ENCODE measurements at places on chromosomes 3 and 15.

DNA sequence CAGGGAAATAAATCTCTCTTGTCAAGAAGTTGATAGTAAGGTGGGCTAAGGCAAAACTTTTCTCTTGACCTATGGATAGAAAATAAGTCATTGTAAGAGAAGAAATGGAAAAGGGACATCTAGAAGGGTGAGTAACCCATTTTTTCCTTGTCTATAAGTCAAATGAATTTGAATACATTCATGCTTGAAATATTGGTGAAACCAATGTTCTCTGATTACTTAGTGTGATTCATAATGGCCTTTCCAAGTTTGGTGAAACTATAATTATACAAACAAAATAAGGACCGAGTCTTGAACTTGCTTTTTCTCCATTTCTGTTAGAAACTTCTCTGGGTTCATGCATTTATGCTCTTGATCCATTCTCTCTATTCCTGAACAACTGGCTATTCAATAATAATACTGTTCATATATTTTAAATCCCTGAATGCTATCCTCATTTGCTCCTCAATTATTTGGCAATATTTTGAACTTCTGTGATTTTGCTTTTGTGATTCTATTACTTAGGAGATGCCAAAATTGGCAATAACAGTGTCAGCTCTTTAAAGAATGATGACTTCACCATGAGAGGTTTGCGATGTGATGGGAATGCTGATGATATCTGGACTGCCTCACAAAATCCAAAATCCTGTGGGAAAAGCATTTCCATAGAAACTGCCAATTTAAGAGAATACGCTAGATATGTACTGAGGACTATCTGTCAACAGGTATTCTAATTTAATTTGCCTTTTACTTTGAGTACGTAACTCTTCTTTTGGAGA, 12.3 kb downstream of the P2RY12 start:
- no peak for DNase-seq

DNA sequence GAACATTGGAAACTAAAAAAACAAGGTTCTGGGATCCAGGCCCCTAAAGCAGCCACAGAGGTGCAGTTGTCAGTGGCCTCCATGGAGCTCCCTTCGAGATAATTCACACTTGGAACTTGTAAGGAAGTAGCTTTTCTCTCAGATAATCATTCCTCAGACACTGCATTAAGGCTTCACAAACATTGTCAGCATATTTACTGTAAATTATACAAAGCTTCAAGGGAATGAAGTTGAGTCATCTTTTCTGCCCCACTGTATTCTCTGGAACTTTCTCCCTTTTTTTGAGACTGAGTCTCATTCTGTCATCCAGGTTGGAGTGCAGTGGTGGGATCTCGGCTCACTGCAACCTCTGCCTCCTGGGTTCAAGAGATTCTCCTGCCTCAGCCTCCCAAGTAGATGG, 7.1 kb downstream of the BLOC1S6 start:
- no peak for DNase-seq

DNA sequence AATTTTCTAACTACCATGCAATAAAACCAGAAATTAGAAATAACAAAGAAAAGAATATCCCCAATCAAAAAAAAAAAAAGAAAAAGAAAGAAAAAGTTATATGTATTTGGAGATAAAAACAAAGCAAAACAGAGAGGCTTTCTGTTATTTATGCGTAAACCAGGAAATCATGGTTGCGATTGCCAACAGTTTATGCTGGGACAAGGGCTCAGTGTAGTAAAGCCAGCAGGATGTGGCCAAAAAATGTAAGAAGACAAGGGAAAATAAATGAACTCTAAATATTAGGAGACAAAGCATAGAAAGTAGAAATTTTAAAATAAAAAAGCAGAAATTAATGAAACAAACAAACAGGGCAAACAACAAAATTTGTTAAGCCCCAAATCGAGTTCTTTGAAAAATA, 27.2 kb upstream of the GOLGA8J start:
- no peak for DNase-seq

DNA sequence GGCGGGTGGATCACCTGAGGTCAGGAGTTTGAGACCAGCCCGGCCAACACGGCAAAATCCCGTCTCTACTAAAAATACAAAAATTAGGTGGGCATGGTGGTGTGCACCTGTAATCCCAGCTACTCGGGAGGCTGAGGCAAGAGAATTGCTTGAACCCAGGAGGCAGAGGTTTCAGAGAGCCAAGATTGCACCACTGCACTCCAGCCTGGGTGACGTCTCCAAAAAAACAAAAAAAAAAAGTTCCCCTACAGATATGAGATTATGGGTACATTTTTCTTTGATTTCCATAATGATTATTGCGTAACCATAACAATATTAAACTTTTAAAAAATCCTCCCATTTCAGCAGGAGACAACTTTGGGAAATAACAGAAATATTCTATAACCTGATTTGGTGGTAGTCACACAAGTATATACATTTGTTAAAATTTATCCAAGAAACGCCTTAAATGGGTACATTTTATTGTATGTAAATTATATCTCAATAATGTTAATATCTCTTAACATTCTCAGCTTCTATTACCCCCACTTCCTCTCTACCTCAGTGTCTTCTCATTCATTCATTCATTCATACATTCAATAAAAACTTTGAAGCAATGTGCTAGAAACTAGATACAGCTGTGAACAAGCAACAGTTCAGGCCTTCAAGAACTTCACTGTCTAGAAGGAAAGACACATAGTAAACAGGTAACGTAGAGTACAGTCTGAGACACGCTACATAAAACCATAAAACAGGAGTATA, 6.6 kb downstream of the UBR1 start:
- no peak for DNase-seq

DNA sequence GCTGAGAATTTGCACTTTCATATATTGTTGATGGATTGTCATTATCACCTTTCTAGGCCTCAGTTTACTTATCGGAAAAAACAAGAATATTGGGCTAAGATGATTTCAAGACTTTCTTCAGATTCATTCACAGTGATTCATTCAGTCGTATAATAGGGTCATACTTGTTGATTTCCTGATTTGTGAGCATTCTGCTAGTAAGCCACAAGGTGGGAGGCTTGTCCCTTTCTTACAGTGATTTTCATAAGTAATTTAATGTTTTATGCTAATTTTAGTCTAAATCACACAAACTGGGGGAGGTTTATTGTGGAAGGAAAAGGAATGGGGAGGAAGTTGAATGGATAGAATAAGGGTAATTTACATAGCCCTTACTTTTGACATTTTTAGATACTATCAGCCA, 126.8 kb upstream of the GOLGA6L4 start:
- DNase-seq = no peak

DNA sequence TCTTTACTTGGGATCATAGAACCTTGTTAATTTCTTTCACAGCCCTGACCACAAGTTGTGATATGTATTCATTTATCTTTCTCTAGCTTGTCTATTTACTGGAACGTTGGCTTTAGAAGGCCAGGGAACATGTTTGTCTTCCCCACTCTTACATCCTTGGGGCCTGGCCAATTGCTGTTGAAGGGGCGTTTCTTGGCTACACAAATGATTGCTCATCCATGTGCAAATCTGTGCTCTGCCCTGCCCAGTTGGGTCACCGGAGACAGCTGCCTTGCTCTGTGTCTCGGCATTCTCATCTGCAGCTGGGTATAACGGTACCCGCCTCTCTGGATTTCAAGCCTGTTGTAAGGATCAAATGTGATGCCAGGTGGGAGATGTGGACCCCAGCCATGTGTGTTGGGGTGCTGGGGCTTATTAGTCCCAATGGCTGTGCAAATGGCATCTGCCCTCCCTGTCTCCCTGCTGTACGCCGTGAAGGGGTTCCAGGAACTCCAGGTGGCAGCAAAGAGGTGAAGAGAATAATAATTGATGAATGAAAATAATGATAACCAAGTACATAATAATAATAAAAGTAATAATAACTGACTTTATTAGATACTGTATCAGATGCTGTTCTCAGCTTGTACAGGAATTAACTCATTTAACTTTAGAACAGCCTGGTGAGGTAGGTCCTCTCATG, 24.0 kb upstream of the TLE3 start:
- DNase-seq = no peak

- no peak for DNase-seq
These were observed 43.8 kb upstream of the FBXL22 start for GRCh38 chr15:63553388-63553791.

DNA sequence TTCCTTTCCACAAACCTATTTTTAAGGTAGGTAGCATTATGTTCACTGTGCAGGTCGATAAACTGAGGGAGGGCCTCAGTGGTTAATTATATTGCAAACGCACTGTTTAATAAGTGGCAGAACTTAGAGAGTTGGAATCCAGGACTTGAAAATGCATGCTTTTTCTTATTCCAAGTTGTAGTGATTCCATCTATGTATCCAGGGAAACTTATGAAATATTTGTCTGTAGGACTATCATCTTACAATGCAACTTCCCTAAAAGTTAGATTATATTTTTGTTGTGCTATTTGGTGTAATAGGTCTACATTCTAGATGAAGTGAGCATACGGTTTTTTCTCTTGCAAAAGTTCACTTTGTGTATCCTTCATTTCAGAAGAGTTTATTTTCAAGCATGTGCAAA, 419.5 kb downstream of the NAALADL2 start:
- DNase-seq = no peak

DNA sequence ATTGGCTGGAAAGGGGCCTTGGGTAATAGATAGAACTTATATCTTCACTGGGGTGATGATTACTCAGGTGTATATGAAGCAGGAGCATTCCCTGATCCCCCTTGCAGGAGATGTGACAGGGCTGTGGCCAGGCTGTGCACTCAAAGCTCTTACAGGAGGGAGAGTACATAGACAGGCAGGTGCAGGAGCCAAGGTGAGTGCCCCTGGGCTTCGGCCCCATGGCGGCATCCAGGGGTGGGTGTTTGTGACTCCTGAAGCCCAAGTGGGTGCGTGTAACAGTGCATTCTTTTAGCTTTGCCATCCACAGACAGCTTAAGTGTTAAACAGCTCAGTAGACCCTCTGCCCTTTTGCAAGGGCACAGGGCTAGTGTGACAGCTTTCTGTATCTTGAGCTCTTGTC, 236.6 kb upstream of the GPR149 start:
- no peak for DNase-seq

DNA sequence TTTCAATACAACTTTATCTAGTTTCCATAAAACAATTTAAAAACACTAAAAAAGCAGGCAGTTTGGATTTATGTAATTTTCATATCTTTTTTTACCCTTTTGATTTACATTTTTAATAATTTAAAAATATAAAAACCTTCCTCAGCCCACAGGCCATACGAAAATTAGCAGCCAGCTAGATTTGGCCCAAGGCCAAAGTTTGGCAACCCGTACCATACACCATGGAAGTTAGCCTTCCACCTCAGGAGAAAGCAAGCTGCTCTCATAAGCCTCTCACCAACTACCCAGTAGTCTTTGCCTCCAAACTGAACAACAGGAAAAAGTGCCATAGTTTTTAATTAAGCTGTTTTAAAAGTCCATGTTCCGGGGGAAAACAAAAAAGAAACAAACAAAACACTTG, 107.3 kb upstream of the TRIM42 start:
- no peak for DNase-seq

DNA sequence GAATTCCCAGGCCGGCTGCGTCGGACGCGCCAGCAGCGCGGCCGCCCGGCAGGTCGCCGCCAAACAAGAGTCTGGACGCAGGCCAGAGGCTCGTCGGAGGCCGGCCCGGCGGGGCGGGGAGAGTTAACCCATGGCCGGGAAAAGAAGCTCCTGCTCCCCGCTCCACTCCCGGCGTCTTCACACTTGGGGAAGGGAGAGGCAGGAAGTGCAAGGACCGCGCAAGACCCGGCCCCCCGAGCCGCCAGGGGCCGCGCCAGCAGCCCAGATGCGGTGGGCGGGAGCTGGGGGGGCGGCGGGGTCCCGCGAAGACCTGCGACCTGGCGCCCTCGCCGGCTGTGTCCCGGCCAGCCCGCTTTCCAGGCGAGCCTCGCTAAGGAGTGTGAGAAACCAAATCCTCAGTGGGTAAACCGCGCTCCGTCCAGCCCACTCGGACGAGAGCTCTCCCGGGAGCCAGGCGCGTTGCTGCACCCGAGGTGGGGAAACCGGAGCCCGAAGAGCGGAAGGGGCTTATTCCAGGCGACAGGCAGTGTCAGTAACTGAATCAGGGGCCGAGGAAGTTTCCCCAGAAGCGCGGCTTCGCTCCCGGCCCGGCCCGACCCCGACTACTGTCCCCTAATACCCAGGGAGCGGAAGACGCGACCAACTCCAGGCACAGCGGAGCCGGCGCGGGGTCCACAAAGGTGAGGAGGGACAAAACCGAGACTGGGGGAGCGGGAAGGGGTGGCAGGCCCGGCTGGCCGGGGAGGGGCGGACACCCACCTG, 721 bp downstream of the ADAMTS7 start:
- no peak for DNase-seq
